ENCODE measurements at places on chromosomes 2 and 18. TPM values are rescaled to one million over a fixed set of nuclear protein-coding genes. Genes with fewer than 3 reads are reported as not detected.

DNA sequence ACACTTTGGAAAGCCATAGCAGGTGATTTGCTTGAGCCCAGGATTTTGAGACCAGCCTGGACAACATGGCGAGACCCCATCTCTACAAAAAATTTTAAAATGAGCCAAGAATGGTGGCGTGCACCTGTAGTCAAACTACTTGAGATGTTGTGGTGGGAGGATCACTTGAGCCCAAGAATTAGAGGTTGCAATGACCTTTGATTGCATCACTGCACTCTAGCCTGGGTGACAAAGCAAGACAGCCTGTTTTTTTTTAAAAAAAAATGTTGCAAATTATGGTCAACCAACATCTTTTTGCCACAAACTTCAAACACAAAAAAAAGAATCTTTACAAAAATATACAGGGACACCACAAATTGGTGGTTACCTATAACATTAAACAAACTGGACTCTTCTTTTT, 40.3 kb downstream of the MEX3C start:
- H3K27ac ChIP-seq: no peak overlapping the region
- no peak overlapping the region for H3K4me3 ChIP-seq
- DNase-seq: no peak
- peaks cover 8% of the 10 kb centered on the region for H3K4me1 ChIP-seq
- no peaks in the 10 kb centered on the region for H3K27me3 ChIP-seq

DNA sequence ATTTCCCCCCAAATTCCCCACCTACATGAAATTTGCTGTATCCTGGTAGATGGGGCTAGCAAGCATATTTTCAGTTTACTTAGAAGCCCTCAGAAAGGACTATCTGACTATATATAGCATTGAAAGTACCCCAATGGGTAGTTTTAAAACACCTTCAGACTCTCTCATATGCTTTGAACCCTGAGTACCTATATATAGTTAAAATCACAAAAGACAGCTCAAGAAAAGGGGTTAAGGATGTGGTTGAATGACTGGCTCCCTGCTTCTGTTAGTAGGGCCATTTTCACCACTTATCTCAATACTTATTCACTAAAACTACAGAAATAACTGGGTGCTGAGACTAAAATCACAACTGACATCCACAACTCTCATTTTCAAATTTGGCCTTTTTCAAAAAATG, 18.5 kb downstream of the WDPCP start:
- H3K36me3 ChIP-seq: no peaks in the 10 kb centered on the region
- no peak for DNase-seq
- no peak overlapping the region for H3K4me3 ChIP-seq
- H3K4me1 ChIP-seq: no peaks in the 10 kb centered on the region

GRCh38 chr2:64640153-64641044, 13.3 kb downstream of the SERTAD2 start:
- no peaks in the 10 kb centered on the region for H3K27me3 ChIP-seq
- peak overlapping the region; percentile 48 for H3K27ac ChIP-seq
- H3K4me3 ChIP-seq: no peak overlapping the region

DNA sequence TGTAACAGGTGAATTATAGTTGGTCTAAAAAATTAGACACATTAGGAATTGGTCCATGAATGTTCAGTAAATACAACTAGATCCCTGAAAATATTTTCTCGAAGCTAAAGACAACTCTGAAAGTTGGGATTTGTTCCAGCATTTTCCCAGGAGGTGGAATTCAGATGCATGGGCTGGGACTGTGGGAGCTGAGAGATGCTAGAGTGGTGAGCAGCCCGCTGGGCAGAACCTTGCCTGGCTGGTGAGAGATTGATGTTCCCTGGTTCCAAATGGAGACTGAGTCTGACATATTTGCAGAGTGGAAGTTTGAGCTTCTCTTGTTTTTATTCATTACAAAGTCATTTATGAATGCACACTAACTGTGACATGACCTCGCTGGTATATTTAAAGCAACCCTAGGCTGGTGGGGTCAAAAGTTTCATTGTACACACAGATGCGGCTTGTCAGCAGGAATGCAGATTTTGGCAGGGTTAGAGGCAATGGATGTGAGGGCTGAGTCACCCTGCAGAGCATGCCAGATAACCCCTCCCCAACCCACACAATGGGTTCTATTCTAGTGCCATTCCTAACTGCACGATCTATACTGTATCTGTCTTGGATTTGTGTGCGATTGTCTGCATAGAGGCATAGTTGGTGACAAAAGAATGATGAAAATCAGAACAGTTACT, 23.5 kb upstream of the TMEM178A start:
- no peak overlapping the region for H3K27ac ChIP-seq
- no peak for DNase-seq
- H3K27me3 ChIP-seq: no peaks in the 10 kb centered on the region
- H3K36me3 ChIP-seq: no peaks in the 10 kb centered on the region
- peaks cover 20% of the 10 kb centered on the region for H3K4me1 ChIP-seq
- H3K4me3 ChIP-seq: no peak overlapping the region

DNA sequence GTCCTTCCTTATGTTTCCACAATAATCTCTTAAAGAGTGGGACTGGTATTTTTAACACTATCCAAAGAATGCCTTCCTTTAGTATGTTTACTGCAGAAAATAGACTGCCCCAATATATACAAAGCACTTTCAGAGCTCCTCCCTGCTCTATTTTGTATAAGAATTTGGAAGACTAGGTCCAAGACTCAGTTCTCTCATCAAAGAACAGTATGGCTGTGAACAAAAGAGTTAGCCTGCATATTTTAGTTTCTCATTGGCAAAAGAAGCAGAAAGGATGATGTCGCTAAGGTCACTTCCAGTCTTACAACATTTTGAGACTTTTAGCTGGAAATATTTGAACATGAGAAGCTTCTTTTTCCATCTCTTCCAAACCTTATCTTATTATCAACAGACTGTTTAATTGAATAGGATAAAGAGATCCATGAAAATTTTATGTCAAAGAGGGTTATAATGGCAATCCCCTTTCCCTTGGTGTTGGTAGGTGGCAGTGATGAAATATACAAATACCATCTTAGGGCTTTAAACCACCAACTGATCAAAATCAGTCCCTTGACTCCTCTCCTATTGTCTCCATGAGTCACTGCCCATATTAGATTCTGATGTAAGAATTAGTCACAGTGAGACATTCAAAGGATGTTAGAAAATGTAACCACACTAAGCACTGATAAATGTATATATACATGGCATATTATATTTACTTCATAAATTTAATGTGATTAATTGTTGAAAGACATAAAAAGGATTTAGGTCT, 266.9 kb upstream of the DSEL start:
- no peaks in the 10 kb centered on the region for H3K36me3 ChIP-seq
- no peak overlapping the region for H3K27ac ChIP-seq
- no peaks in the 10 kb centered on the region for H3K27me3 ChIP-seq
- H3K4me3 ChIP-seq: no peak overlapping the region

GRCh38 chr2:65390134-65390533, 42.3 kb downstream of the SPRED2 start:
- peaks cover 6% of the 10 kb centered on the region for H3K4me1 ChIP-seq
- H3K4me3 ChIP-seq: no peak overlapping the region
- no peak for DNase-seq

- no peak overlapping the region for H3K27ac ChIP-seq
- H3K4me3 ChIP-seq: no peak overlapping the region
- H3K36me3 ChIP-seq: no peaks in the 10 kb centered on the region
- H3K27me3 ChIP-seq: peaks cover 25% of the 10 kb centered on the region
Measured at GRCh38 chr2:134711692-134712091, 7.1 kb downstream of the TMEM163 start.

DNA sequence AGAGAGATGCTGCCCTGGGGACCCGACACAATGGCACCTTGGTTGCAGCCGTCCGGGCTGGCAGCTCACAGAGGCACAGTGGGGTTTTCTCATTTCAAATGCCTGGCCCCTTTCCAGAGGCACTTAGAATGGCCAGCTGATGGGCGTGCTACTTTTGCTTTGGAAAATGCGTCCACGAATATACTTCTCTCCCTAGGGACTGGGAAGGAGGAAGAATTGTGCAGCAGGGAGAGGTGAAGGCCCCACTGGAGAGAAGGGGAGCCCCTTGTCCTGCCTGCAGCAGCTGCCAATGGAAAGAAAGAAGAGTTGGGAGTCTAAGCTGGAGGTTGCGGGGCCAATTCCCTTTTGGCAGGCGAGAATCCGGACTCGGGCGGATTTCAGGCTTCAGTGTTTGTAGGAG, 1.1 kb upstream of the MAL start:
- DNase-seq: no peak
- H3K36me3 ChIP-seq: no peaks in the 10 kb centered on the region
- H3K27ac ChIP-seq: no peak overlapping the region

GRCh38 chr2:207432453-207432852, 97.3 kb upstream of the CREB1 start:
- no peaks in the 10 kb centered on the region for H3K4me1 ChIP-seq
- DNase-seq: no peak
- no peak overlapping the region for H3K4me3 ChIP-seq
- H3K27ac ChIP-seq: no peak overlapping the region

RTP5 gene
- polyA plus RNA-seq: not detected

RAX gene
- not detected for polyA plus RNA-seq

PAX8 gene
- polyA plus RNA-seq: 0.12 TPM

All from psoas muscle (tissue), 8 donors.